ENCODE measurements at places on chromosomes 6 and 20. TPM values are rescaled to one million over a fixed set of nuclear protein-coding genes. Genes with fewer than 3 reads are reported as not detected.

Gene PPARD
- 25.9 TPM for total RNA-seq

Gene ADAM33
- 13.1 TPM for total RNA-seq

Gene WFDC5
- not detected for total RNA-seq

GRCh38 chr20:10769700-10770099 lies 95.9 kb upstream of the JAG1 start:
- H3K4me1 ChIP-seq, result peaks cover 19% of the 10 kb centered on the region
- H3K27me3 ChIP-seq, result no peaks in the 10 kb centered on the region

DNA sequence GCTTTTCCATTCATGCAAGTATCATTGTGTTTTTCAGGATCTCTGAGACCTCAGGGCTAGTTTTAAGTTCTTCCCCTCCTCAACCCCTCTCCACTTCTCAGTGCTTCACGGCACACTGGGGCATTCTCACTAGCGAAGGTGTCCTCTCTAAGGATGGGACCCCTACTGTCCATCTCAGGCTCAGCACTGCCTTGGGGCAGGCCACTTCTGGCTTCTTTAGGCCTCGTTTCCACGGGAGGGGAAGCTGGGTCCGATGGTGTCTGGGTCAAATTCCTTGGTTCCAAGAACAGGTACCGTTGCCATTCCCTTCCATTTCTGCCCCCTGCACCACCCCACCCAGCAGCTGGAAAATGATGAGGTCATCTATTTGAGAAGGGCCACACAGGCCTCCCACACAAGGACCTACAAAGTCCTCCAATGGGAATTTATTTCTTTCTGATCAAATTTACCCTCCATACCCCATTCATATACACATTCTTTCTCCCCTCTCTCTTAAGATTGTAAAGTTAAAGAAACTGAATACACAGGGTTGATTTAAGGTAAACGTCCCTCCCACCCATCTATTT lies 17.2 kb downstream of the GNAS start:
- no peak overlapping the region for H3K4me3 ChIP-seq
- peaks cover 9% of the 10 kb centered on the region for H3K4me1 ChIP-seq
- H3K36me3 ChIP-seq, result no peaks in the 10 kb centered on the region
- H3K27me3 ChIP-seq, result peaks cover 9% of the 10 kb centered on the region
- no peak for DNase-seq

GRCh38 chr6:116847227-116847626 lies 18.3 kb upstream of the GPRC6A start:
- no peak overlapping the region for H3K4me3 ChIP-seq
- H3K27ac ChIP-seq, result no peak overlapping the region
- peaks cover 35% of the 10 kb centered on the region for H3K27me3 ChIP-seq
- no peaks in the 10 kb centered on the region for H3K4me1 ChIP-seq

Gene NHLRC1
- total RNA-seq, result 1.1 TPM

DNA sequence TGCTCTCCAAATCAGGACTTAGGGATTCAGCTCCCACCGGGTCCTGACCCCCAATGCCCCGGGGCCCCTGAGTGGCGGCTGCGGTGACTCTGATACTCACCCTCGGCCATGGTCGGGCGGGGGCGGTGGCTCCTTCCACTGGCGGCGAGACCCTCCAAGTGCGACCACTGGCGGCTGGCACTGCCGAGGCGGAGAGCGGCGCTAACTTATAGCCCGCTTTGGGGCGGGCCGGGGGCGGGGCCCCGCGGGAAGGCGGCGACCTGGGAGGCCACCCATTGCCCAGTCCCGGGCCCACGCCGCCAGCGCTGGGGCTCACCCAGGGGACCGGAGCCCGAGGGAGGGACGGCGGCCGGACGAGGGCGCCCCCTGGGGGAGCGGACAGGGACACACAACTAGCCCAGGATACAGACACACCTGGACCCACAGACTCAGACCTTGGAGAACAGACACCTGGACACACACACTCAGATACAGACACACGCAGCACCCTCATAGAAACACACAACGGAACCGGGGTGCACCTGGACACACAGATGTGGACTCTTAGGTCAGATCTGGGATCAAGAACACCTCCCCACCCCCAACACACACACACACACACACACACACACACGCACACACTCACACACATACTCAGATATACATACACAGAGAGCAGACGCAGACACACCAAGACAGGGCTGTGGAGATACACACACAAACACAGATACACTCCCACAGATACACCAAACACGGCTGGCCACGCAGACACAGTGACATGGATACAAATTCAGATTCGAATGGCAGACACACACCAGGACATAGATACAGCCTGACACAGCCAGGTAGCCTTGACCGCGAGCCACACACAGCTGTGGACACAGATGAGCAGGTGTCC lies at the start of gene TGM2:
TGM2 (minus strand) TSS at position 182 of the 877 bp plus-strand sequence; CDS start at position 110, 72 bp downstream.
- H3K4me1 ChIP-seq, result peaks cover 47% of the 10 kb centered on the region
- peak within 1 kb of the TSS; percentile 54 for H3K4me3 ChIP-seq
- no peaks in the 10 kb centered on the region for H3K27me3 ChIP-seq
- no peaks in the 10 kb centered on the region for H3K36me3 ChIP-seq

Gene PLEKHG1
- 1.8 TPM for total RNA-seq

Gene TRIM40
- not detected for total RNA-seq

DNA sequence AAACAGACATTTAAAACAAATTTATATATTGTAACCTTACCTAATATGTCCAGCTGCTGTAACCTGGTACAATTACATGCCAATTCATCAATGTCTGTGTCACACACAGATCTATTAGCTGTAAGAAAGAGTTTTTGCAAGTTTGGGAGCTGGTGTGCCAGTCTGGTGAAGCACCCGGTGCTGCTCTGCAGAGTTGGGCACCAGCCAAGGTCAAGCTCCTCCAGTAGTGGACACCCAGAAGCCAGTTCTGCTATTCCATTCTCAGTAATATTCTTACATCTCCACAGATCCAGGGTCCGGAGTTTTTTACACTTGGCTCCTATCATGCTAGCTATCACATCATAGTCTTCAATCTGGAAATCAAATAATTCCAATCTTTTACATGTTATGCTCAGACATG lies 41.0 kb downstream of the POU3F2 start:
- DNase-seq, result no peak
- no peak overlapping the region for H3K27ac ChIP-seq
- peaks cover 4% of the 10 kb centered on the region for H3K36me3 ChIP-seq
- no peaks in the 10 kb centered on the region for H3K27me3 ChIP-seq
- H3K4me3 ChIP-seq, result no peak overlapping the region

Gene SIRPB1
- 1.6 TPM for total RNA-seq

DNA sequence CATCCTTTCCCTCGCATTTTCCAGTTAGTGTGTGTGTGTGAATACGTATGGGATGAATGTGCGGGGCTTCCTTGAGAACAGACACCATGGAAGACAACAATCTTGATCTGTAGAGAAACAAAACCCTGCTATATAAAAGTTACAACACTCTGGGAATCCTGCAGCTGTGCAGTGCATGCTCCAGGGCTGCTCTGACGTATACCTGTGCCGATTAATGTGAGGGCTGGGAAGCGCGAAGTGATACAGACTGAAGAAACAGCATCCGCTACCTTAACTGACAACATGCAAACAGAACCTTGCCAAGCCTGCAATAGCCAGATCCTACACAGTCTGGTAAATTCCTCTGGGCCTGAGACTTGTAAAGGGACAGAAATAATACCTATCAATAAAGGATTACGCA lies 31.6 kb upstream of the MTRF1L start:
- no peak overlapping the region for H3K27ac ChIP-seq
- H3K4me1 ChIP-seq, result peaks cover 18% of the 10 kb centered on the region
- no peaks in the 10 kb centered on the region for H3K27me3 ChIP-seq

GRCh38 chr6:3457710-3458602 lies 1.1 kb upstream of the SLC22A23 start:
- peak overlapping the region; percentile 72 for H3K27ac ChIP-seq
- no peak for DNase-seq
- no peaks in the 10 kb centered on the region for H3K36me3 ChIP-seq
- H3K27me3 ChIP-seq, result no peaks in the 10 kb centered on the region
- peaks cover 6% of the 10 kb centered on the region for H3K4me1 ChIP-seq

- no peak overlapping the region for H3K4me3 ChIP-seq
- peaks cover 4% of the 10 kb centered on the region for H3K4me1 ChIP-seq
- no peak for DNase-seq
- H3K27ac ChIP-seq, result no peak overlapping the region
Measured at GRCh38 chr6:16810411-16810810, 49.2 kb upstream of the ATXN1 start.

Gene CST2
- total RNA-seq, result not detected

Gene MRPS10
- total RNA-seq, result 31.7 TPM

DNA sequence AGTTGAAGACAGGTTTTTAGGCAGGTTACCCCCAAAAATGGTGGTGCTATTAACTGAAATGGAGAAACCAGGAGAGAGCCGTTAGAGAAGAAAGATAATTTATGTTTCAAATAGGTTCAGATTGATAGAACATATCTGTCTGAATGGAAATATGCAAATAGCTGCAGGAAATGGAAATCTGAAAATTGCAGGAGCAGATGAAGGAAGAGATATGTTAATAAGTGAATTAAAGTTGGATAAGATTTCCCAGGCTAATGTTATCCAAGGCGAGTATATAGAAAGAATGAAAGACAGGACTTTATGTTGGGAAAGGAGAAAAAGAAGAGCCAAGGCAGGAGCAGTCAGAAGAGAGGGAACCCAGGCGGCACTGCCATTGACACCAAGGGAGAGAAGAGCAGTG lies 365.6 kb downstream of the ARHGAP18 start:
- no peaks in the 10 kb centered on the region for H3K4me1 ChIP-seq
- peaks cover 9% of the 10 kb centered on the region for H3K27me3 ChIP-seq
- H3K27ac ChIP-seq, result no peak overlapping the region
- H3K36me3 ChIP-seq, result peaks cover under 1% of the 10 kb centered on the region
- DNase-seq, result no peak
- no peak overlapping the region for H3K4me3 ChIP-seq

- H3K4me3 ChIP-seq, result no peak overlapping the region
- no peaks in the 10 kb centered on the region for H3K36me3 ChIP-seq
- H3K27me3 ChIP-seq, result peaks cover 62% of the 10 kb centered on the region
Measured at GRCh38 chr20:695165-695866, 19.7 kb upstream of the SCRT2 start.

Gene SLC22A23
- 10.9 TPM for total RNA-seq

Gene CLIC5
- total RNA-seq, result not detected

- H3K27ac ChIP-seq, result no peak overlapping the region
- peaks cover 41% of the 10 kb centered on the region for H3K27me3 ChIP-seq
- H3K36me3 ChIP-seq, result no peaks in the 10 kb centered on the region
- H3K4me3 ChIP-seq, result no peak overlapping the region
Measured at GRCh38 chr20:38872036-38872435, 54.2 kb upstream of the FAM83D start.

Gene SCP2D1
- total RNA-seq, result not detected

DNA sequence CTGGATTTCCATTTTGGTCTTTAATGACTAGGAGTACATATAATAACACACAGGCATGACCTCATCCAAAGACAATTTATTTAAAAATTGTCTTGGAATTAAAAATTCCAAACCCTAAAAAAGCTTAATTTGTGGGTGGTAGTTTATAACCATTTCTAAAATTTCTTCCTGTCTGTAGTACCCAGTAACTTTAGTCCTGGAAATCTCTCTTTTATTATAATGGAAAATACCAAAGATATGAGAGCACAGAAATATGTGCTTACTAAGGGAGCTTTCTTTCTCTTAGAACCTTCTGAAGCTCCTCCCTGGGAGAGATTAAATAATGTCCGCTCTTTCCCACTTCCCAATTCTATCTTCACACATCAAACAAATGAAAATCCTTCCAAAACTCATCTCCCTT lies 70.5 kb upstream of the PRL start:
- H3K27ac ChIP-seq, result peak overlapping the region; percentile 89
- H3K4me3 ChIP-seq, result no peak overlapping the region
- H3K4me1 ChIP-seq, result peaks cover 58% of the 10 kb centered on the region
- no peaks in the 10 kb centered on the region for H3K36me3 ChIP-seq
- H3K27me3 ChIP-seq, result no peaks in the 10 kb centered on the region

DNA sequence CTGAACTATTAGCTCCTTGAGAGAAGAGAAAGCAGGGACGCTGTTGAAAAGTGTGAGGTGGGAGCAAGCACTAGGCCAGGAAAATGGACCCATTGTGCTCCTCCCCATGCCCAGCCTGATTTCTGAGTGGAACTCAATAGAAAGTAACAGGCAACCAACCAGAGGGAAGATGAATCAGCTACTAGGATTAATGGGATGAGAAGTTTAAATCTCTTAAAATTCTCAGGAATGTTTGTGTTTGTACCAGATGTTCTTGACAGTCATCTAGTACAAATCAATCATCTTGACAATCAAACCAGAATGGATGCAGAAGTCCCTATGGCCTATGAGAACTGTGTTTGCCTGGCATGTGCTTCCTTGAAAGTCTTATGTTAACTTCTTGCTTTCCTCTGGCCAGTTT lies 48.9 kb downstream of the HDDC2 start:
- H3K4me1 ChIP-seq, result peaks cover 66% of the 10 kb centered on the region
- peak overlapping the region; percentile 70 for H3K27ac ChIP-seq
- no peaks in the 10 kb centered on the region for H3K27me3 ChIP-seq
- peak overlapping the region; percentile 36 for H3K4me3 ChIP-seq
- no peaks in the 10 kb centered on the region for H3K36me3 ChIP-seq

DNA sequence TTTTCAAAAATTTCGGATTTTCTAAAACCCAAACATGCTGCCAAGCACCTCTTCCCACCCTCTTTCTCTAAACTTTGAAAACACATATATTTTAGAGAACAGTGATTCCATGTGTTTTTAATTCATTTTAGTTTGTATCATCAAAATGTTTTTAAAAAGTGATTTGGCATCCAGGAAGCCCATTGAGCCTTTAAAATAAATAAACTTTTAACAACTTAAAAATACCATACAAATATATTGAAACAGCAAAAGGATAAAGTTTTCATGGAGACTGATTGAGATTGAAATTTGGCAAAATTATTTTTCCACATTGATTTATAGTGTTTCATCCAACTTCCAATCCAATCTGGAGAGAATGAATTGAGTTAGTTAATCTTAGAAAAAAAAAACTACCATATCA lies 374.7 kb downstream of the CD109 start:
- peaks cover 24% of the 10 kb centered on the region for H3K4me1 ChIP-seq
- no peak overlapping the region for H3K27ac ChIP-seq
- H3K4me3 ChIP-seq, result no peak overlapping the region
- H3K36me3 ChIP-seq, result no peaks in the 10 kb centered on the region
- no peak for DNase-seq

DNA sequence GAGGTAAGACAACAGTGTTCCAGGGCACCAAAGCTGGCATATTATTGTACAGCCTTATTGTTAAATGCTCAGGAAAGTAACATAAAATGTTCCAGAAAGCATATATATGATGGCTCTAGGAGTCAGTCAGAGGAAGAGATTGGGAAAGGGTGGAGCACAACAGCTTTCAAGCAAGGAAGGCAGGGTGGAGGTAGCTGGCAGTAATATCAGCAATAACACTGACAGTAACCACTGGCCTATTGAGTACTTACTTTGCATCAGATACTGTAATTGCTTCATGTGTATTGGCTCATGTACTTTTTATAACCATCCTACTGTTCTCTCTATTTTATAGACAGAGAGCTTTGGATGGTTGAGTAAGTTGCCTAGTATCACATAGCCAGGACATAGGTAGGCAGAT lies 830.2 kb downstream of the DHX35 start:
- no peaks in the 10 kb centered on the region for H3K27me3 ChIP-seq
- no peak for DNase-seq

DNA sequence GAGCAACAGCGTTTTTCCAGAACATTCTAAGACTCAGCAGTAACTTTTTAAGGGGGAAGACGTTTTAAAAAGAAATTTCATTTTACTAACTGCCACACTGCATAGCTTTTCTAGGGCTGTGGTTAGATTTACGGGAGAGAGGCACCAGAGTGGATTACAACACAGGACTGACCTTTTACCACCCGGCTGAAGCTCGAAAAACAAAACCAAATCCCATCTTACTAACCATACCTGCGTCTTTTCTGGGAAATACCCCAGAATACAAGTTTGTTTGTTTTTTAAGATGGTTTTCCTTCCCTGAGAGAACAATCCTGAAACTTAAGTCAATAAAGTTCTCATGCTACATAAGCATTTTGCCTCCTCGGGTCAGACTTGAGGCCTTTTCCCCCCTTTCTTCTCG lies 209.3 kb upstream of the SOX4 start:
- no peak overlapping the region for H3K4me3 ChIP-seq
- H3K36me3 ChIP-seq, result no peaks in the 10 kb centered on the region
- H3K4me1 ChIP-seq, result peaks cover 24% of the 10 kb centered on the region
- H3K27ac ChIP-seq, result no peak overlapping the region
- DNase-seq, result no peak

Gene IL17F
- total RNA-seq, result not detected

Data from chondrocyte (in vitro differentiated cells).